ENCODE measurements at places on chromosomes 16 and 17.

DNA sequence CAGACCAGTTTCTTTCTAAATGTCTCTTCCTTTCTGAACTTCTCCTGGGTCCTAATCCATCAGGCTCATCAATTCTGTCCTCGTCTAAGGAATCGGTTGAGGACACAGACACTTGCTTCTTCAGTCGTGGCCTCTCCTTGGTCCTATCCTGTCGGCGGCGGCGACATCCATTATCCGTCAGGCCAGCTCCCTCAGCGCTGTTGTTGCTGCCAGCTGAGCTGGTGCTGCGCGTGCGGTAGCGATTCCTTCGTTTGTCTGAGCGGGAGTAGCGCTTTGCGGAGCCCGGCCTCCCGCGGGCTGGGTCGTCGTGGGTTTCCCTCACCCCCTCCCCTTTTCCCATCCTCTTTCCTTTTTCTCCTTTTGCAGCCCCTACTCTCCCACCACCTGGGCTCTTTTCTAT lies 3.8 kb downstream of the SMG6 start:
- DNase-seq, result no peak

GRCh38 chr17:64547319-64547718 lies 40.5 kb downstream of the CEP95 start:
- no peak for DNase-seq

- DNase-seq, result no peak
Measured at GRCh38 chr16:50269769-50270509, 3.6 kb downstream of the ADCY7 start.

DNA sequence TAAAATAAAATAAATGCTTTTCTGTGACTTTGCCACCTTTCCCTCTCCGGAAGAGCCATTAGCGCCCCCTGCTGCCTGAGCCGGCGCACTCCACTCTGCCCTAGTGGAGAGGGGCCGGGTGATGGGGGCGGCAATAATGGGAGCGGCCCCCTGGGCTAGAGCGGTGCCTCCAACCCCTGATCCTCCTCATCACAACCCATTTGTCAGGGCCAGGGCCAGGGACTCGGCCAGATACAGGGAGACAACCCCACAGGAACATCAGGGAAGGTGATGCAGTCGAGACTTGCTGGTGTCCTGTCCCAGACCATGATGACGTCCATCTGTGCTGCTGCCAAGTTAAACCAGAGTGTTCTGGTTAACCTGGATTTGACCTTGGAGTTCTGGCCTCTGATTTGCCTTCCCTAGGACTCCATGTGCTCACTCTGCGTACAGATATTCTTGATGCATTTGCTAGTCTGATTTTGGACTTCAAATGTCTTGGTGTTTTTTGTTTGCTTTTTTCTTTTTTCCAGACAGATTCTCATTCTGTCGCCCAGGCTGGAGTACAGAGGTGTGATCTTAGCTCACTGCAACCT lies 46.1 kb upstream of the BPTF start:
- DNase-seq, result no peak

GRCh38 chr17:28570716-28571360 lies 486 bp downstream of the PIGS start:
- DNase-seq, result peak; percentile 25

DNA sequence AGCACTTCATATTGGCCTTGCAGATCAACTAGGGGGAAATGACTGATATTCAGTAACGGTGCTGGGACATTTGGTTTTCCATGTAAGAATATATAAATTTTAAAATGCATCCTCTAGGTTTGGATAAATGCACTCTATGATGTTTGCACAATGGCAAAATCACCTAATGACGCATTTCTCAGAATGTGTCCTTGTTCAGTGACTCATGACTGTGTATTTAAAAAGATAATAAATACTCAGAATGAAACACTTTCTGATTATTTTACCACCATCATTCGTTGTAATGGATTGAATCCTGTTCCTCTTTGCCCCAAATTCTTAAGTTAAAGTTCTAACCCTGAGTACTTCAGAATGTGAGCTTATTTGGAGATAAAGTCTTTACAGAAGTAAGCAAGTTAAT lies 17.2 kb upstream of the ADGRG1 start:
- DNase-seq, result no peak

DNA sequence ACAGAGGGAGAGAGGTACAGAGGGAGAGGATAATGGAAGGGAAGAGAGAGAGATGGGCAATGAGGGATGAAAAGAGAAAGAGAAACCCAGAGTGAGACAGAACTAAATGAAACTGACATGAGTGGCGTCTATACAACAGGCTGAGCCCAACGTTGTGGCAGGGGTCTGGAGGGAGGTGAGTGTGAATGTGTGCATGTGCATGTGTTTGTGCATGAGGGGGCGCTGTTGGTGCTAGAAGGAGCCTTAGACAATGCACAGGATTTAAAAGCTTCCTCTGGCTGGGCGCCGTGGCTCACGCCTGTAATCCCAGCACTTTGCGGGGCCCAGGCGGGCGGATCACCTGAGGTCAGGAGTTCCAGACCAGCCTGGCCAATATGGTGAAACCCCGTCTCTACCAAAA lies 454.8 kb upstream of the CDH11 start:
- DNase-seq, result no peak

GRCh38 chr17:48850792-48851323 lies 20.0 kb downstream of the CALCOCO2 start:
- no peak for DNase-seq

DNA sequence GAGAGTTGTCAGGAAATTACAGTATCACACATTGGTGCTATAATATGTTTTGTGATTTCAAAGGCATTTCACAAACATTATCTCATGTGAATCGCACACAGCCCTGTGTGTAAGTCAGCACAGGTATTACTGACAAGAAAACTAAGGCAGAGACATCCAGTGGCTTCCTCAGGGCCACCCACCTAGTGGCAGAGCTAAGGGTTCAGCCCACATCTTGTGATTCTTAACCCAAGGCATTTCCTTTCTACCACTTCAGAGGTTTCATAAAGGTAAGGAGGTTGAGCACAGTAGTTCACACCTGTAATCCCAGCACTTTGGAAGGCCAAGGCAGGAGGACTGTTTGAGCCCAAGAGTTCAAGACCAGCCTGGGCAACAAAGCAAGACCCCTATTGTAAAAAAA lies 58.2 kb downstream of the STX8 start:
- DNase-seq, result no peak

DNA sequence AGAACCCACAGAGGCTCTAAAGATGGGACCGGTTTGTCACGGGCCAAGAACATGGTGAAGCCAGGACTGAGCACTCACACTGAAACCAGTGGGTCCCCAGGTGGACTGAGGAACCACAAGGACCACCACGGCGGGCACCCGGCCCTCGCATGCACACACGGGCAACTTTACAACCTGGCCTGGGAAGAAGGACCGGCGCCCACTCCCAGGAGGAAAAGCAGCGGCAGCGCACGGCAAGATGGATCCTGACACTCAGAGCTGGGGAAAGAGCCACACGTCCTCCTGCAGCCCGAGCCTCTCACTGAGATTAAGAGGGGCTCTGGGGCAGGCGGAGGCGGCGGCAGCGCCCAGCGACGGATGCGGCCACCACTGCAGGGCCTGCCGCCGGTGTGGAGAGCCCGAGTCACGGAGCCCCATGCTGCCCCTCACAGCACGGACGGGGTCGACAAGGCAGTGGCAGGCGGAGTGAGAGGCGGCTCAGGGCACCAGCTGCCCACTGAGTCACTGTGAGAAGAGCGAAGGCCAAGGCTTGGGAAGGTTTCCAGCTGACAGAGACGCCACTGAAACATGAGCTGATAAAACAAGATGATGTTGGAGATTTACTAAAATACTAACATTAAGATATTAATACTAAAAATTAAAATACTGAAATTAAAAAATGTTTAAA lies 118.3 kb downstream of the ANKRD11 start:
- no peak for DNase-seq

GRCh38 chr17:17701658-17702057 lies 20.4 kb downstream of the RAI1 start:
- no peak for DNase-seq

- DNase-seq, result peak; percentile 18
Measured at GRCh38 chr17:49218941-49219913, 8.7 kb downstream of the ABI3 start.

- no peak for DNase-seq
Measured at GRCh38 chr16:12794486-12795387, 8.9 kb downstream of the CPPED1 start.

DNA sequence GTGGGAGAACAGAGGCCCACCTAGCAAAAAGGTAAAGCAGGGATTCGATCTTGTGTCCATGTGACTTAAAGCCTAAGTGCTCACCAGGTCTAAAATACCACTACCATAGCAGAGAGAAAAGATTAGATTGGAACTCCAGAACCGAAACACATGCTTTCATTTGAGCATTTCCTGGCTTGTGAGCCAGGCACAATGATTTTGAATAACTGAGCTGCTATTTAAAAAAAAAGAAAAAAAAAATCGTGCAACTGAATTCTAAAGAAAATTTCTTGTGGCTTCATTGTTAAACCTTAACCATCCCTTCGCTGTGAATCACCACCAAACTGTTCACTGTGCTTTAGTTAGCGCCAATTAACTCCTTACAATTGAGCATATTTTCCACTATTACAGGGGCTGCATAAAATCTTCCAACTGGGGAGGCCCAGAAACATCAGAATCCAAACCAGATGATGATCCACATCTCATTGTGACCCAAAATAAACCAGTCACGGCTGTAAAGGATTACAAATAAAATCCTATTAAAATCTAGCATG lies 366.4 kb upstream of the ERCC4 start:
- no peak for DNase-seq

DNA sequence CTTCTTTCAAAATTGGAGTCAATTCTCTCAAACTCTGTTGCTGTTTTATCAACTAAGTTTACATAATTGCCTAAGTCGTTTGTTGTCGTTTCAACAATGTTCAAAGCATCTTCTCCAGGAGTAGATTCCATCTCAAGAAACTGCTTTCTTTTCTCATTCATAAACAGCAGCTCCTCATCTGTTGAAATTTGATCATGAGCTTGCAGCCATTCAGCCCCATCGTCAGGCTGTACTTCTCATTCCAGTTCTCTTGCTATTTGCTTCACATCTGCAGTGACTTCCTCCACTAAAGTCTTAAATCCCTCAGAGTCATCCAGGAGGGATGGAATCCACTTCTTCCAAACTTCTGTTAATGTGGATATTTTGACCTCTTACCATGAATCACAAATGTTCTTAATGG lies 230.6 kb downstream of the IRF8 start:
- DNase-seq, result no peak

DNA sequence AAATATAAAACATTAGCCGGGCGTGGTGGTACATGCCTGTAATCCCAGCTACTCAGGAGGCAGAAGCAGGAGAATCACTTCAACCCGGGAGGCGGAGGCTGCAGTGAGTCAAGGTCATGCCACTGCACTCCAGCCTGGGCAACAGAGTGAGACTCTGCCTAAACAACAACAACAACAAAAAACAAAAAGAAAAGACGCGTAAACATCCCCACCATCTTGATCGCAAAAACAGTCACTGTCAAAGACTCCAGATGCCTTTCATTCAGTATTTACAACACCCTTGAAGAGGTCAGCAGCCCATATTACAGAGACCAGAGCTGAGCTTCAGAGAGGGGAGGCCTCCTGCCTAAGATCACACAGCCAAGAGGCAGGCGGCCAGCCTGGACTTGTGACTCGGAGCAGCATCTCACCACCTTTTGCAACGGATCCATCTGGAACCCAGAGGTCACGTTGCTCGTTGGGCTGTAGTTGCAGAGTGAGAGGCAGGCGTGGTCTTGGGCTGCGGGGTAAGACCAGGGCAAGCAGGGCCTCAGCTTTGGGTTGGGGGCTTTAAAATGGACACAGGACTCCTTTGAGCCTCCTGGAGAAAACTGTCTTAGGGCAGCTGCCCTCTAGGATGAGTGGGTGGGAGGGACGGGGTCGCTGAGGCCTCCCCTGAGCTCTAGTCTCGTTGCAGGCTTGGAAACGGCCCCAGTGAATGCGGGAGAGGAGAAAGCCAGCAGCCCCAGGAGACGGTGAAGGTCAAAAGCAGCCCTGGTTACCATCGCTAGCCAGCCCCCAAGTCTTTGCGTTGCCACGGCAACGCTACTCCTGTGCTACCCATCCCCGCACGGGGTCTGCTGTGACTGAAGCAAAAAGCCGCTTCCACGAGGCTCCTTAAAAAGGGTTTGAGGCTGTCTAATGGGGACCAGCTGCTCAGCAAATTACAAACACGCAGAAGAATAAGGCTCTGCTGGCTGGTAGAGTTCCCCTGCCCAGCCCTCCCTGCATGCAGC lies 26.1 kb downstream of the LGALS3BP start:
- no peak for DNase-seq

DNA sequence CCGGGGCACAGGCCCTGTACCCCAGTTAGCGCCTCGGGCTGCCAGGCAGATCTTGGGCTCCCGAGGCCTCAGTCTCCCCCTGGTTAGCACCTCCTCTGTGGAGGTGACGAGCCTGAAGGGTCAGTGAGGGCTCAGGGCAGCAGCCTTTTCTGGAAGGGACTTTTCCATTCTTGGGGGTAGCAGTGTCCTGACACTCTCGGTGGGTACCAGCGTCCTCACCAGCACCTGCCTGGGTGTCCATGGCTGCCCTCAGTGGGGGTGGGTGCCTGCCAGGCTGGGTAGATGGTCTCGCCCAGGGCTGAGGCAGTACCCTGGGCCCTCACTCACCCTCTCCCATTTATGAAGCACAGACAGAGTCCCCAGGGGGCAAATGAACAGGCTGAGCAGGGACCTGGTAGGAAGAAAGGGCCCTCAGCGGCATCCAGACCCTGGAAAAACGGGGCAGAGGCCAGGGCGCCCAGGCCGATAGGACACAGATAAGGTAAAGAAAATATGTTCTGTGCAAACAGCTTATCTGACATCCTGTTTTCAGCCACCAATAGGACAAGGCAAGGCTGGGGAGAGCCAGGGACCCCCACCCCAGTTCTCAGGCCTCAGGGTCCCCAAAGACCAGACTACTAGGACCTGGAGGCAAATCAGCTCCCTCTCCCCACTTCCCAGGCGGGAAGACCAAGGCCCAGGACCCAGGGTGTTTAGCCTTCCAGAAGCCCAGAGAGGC lies 50.9 kb downstream of the ZFPM1 start:
- no peak for DNase-seq

DNA sequence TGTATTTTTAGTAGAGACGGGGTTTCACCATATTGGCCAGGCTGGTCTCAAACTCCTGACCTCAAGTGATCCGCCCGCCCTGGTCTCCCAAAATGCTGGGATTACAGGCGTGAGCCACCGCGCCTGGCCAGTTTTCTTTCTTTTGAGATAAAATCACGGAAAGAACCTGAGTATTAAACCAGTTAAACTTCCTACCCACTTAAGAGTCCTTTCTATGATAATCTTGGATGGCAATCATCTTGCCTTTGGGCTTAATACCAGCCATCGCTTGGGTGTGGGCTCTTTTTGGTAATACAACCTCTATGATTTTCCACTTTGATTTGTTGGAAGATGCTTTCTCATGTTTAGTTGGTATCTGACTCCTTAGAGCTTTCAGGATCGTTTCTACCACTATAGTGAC lies 24.0 kb downstream of the PITPNC1 start:
- DNase-seq, result no peak

All from activated naive CD4-positive, alpha-beta T cell (primary cell).